ENCODE measurements at places on chromosomes 6 and 20.

DNA sequence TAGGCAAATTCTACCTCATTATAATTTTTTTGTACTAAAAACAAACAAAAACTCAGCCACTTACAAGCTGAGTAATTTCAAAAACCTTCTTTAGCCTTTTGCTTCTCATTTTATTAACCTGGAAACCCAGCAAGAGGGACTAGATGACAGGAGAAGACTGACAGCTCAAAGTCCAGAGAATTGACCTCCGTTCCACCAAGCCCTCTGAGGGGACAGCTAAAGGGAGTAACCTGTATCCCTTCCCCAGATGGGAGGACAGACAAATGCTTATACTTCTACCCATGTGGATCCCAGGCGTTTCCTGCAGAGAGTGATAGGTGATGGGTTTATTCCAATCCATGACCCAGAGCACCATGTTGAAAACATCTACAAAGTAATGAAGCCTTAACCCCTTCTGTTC lies 18.5 kb upstream of the MTRES1 start:
- no peak for DNase-seq

DNA sequence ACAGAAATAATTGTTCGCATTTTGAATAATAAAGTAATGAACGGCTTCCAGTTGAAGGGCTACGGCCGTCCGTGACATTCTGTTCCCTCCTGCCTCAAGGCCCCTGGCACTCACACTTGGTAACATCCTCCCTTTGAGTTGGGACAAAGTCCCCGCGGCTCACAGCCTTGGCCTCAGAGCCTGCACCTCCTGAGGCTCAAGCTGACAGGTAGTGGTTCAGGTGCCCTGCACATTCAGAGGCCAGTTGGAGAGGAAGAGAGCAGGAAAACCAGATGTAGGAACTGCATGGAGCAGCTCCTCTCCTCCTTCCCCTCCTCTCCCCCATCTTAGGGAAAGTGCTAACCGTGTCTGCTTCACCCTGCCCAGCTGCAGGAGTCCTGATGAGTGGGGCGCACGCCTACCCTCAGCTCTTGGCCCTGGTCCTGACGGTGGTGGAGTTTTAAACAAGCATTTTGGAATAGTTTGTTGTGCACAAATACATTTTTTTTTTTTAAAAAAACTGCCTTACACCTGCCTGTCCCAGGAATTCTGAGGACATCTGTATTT lies 393.1 kb downstream of the SMOC2 start:
- no peak for DNase-seq

DNA sequence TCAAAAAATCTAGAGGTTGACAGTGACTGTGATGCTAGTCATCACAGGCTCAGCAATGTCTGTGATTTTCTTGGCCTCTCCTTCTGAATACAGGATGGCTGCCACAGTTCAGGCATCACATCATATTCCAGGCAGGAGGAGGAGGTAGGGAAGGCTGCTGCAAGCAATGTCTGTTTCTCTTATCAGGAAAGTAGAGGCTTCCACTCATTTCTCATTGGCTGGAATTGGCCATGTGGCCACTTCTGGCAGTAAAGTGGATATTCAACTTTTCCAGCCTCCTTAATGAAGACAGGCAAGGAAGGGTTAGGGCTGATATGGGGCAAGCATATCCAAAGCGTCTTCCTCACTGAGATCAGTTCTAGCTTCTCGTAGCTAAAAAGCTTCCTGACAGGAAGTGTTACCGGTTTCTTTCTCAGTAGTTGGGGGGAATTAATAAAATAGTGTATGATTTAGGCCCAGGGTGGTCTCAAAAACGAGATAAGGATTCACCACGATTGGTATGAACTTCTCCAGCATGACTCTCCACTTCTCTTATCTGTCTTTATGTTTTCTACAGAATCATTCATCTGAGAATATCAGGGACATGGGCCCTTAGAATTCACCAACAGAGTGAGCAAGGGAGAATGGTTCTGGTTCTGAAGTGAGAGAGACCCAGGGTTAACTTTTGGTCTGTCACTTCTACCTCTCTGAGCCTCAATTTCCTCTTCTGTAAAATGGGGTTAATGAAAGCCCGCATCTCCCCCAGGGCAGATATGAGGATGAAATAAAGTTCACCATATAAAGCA lies 32.7 kb upstream of the PSMF1 start:
- no peak for DNase-seq

GRCh38 chr20:6686171-6686570 lies 81.3 kb upstream of the BMP2 start:
- no peak for DNase-seq

- DNase-seq: no peak
Observed at GRCh38 chr6:154767003-154767723, 33.9 kb downstream of the SCAF8 start.

- no peak for DNase-seq
Observed at GRCh38 chr20:17463711-17464110, 67.5 kb downstream of the BFSP1 start.

DNA sequence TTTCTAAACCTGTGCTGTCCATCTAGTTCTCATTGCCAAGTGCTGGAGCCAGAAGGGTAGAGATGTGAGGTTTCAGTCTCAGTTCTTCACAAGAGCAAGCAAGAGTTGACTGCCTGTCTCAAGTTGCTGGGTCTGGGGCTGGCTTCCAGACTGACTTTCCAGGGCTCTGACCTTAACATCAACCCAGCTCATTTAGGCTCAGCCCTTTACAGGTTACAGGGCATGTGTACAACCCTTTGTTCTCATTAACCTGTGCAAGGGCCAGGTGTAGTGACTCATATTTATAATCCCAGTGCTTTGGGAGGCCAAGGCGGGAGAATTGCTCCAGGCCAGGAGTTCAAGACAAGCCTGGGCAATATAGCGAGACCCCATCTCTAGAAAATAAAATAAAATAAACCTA lies 30.6 kb downstream of the FITM2 start:
- DNase-seq: no peak

DNA sequence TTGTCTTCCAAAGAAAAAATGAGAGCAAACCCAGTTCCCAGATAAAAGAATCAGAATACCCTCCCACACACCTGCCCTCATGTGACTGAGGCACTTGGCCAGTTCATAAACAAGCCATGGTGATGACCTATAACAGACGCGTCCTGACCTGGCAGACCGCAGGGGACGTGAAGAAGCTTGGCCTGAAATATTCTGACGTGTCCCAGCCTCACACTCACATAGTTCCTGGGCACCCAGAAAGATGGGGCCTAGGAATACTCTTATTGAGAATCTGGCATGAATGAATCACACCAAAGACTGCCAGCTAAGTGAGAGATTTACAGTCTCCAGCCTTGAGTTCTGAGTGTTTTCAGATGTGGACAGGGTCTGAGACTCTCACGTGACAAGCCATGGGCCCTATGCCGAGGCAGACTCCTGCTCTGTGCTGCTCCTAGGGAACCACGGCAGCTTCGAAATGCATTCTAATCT lies 17.2 kb upstream of the MAP3K4 start:
- DNase-seq: no peak

DNA sequence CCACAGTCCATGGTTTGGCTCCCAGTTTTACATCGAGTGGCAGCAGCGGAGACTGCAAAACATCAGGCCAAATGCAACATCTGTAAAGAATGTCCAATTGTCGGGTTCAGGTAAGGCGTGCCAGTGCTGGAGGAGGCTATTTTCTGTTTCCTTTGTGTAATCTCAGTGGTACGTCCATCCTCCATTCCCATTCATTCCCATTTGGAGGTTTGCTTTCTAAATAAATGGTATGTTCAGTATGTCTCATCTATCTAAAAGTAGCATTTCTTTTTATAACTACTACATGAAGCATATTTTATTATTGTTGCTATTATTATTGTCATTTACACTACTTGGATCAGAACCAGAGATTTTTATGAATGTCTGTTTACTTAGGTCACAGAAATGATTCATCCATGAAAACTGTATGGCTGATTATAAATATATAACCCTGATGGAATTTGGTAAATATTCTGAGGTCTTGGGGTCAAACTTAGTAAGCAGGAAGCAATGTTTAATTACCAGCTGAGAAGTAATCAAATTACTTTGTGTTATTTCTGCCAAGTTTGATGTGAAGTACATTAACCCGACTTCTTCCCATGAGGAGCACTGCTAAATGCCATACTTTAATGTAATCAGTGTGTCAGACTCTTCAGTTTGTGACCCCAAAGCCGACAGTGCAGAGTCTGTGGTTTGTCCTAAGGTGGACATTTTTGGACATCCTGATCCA lies 512.9 kb downstream of the UTRN start:
- DNase-seq: no peak

GRCh38 chr20:21622097-21622857 lies 83.2 kb upstream of the PAX1 start:
- DNase-seq: no peak

GRCh38 chr20:37452236-37452635 lies 68.8 kb upstream of the NNAT start:
- no peak for DNase-seq

DNA sequence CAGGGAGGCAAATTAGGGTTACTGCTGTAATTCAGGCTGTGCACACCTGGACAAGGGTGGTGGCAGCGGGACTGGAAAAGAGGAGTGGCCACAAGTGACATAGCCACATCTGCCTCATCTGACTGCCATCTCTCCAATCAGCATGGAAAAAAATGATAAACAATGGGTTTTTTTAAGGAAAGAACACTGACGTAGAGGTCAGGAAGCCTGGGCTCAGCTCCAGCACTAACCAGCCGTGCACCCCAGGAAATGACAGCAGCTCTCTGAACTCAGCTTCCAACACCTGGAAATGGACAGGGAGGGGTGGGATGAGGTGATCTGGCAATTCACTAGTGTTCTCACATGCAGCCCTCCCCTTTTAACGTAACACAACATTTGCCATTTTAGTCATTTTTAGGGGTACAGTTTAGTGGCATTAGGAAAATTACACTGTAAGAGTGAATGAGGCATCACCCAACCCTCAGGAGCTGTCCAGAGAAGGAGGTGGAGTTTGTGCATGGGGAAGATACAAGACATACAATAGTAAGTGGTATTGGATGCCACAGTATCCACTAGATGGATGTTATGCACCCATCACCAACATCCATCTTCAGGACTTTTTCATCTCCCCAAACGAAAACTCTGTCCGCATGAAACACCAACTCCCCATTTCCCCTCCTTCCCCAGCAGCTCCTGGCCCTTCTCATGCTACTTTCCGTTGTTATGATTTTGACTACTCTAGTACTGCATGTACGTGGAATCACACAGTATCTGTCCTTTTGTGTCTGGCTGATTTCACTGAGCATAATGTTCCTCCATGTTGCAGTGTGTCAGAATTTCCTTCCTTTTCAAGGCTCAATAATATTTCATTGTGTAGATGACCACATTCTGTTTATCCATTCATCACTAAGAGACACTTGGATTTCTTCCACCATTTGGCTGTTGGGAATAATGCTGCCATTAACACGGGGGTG lies 215.5 kb upstream of the ECI2 start:
- no peak for DNase-seq

DNA sequence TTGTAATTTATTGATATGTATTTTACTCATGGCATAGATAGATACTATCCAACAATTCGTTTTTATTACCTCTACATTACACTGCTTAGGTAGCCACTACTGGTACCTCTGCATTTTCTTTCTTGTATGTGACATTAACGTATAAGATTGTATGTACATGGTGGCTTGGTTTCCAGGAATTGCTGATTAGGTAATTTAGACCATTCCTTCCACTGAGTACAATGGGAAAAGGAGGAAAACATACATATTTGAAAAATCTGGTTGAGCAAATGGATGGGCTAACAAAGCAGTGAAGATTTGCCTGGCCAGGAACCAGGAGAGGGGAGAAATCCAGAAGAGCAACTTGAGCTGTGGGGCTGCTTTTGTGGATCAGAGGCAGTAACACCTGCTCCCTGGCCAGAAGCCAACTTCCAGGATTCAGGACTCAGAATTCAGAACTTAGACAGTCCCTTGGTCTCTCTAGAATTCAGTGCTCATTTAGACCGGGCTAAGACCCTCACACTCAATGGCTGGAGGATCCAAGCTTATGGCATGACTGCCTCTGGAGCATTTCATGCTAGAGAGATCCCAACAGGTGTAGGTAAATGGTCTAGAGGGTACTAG lies 17.9 kb upstream of the MICB start:
- DNase-seq: no peak

- DNase-seq: no peak
Observed at GRCh38 chr6:36544228-36544627, 3.1 kb downstream of the STK38 start.

DNA sequence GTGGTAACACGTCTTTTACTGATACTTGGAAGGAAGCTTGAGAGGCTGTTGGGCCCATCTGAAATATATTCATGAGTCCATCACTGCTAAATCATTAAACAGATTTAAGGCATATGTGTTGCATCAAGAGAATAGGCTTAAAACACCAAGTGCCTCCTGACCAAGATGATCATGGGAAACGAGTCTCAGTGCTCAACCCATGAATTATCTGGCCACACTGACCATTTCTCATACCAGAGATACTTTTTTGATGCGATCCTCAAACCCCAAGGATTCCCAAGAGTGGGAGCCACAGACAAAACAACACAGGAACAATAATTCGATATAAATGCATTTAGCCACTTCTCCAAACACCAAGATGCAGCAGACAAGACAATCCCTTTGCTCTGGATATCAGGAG lies 17.2 kb downstream of the HEY2 start:
- DNase-seq: no peak

- no peak for DNase-seq
Observed at GRCh38 chr6:142732790-142733189, 212.2 kb downstream of the HIVEP2 start.

GRCh38 chr20:46394872-46395760 lies 11.3 kb downstream of the ELMO2 start:
- no peak for DNase-seq

- no peak for DNase-seq
Observed at GRCh38 chr6:103617642-103618041, 1242.1 kb downstream of the HACE1 start.

- no peak for DNase-seq
Observed at GRCh38 chr6:122020588-122021264, 378.7 kb upstream of the HSF2 start.

DNA sequence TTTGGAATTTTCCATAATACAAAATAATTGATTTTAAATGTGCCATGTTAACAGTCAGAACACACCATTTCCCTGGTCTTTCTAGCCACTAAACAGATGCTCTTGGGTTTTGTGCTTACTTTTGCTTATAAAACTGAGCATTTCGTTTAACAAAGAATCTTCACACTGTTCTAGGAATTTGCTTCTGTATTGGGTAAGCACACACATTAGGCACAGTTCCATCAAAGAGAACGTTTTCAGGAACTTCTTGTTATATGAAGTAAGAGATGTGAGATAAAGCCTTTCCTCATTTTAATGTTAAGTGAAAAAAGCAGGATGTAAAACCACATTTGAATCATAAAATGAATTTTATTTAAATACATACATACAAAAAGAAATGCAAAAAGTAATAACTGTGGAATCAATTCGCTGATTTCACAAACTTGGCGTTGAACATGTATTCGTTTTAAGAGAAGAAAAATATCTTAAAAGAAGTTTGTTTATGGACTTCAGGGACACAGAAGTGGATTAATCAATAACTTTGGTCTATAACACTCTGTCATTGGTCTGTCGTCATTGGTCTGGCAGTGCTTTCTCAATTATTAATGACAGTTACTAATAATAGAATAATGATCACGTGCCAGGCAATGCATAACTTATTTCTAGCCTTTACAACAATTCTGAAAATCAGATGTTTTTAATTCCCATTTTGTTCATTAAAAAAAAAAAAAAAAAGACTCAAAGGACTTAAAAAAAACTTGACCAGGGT lies 199.9 kb upstream of the PRDM1 start:
- DNase-seq: no peak
